Activated CD4-positive, alpha-beta T cell treated with anti-CD3 and anti-CD28 coated beads for 48 hours (primary cell): ENCODE measurements at places on chromosomes 16 and 17.

- no peak for DNase-seq
Measured at GRCh38 chr17:35135322-35135721, 6.8 kb downstream of the NLE1 start.

DNA sequence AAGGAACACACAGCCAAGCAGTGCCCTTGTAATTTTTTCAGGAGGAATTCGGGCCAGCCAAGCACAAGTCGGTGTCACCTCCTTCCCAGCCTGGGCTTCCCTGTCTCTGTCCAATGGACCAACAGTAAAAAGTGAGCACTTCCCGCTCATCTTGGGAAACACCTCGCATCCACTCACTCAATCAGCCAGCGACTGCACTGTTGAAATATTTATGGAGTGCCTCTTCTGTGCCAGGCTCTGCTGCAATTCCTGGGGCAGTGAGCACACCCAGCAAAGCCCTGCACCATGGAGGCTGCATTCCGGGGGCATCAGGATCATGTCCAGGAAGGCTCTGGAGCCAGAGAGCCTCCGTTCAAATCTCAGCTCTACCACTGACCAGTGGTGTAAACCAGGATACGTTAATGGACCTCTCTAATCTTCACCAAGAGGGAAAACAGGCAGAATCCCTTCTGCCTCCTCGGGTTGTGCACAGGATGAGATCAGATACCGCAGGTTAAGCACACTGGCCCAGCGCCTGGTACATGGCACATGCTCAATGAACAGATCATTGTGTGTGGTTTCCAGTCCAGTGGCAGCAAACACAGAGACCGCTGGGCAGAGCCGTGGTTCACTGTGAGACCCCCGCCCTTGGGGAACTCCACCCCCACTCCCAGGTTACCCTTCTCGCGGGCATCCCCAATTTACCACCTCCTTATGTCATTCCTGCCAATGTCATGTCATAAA is 194.3 kb downstream of the ZNF423 start:
- no peak for DNase-seq

DNA sequence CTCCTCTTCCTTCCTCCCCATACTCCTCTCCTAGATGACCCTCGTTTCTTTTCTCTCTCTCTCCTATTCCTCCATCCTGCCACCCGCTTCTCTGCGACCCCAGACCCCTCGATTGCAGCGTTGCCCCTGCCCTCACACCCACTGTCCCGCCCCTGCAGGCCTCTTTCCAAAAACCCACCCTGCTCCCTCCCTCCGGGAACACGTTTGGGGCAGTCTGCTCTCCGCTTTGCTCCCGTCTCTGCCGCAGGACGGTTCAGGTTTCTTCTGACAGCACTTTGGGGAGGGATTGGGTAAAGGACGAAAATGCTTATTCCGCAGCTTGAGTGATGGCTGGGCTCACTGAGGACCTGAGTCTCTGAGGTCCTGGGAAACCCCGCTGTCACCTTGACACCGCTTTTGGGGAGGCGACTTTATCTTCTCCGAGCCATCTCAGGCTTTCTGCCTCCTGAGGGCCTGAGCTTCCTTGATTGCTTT is 690 bp downstream of the NDE1 start:
- DNase-seq, result peak; percentile 59

DNA sequence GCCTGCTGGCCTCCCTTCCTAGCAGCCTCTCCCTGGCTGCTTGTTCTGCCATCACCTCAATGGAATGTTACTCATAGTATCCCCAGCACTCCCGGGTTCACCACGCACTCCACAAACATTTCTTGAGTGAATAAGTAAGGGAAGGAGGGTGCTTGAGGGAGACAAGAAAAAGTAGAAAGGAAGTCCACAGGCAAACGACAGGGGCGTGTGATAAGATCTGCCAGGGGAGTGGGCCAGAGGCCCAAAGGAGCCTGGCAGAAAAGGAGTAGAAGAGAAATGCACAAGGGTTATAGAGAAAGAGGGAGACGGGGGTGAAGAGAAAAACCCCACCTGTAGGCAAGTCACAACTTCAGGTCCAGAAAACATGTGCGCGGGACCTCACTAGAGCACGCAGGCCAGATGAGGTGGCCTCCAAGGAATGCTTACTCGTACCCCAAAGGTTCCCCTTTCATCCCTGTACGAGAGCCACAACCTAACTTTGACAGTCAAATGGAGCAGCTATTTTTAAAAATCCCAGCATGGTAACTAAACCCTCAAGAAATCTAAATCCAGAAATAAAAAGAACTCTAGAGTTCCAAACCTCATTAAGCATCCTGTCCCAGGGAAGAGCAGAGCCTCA is 6.6 kb downstream of the ZDHHC7 start:
- DNase-seq, result no peak

- DNase-seq, result no peak
Measured at GRCh38 chr17:65841089-65841488, 279.6 kb upstream of the AXIN2 start.

DNA sequence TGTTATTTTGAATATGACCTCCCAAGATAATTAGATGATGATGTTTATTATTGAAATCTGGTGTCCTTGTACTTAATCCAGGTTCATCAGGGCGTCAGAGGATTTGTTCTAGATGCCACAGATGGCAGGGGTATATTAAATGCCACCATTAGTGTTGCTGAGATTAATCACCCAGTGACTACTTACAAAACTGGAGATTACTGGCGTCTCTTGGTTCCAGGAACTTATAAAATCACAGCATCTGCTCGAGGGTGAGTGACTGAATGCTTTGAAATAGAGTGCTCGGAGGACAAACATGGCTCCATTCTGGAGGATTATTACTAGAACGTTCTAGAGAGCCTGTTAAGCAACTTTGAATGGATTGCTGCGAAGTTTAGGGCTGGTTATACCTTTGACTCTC is 33.5 kb upstream of the GOSR1 start:
- DNase-seq, result no peak

DNA sequence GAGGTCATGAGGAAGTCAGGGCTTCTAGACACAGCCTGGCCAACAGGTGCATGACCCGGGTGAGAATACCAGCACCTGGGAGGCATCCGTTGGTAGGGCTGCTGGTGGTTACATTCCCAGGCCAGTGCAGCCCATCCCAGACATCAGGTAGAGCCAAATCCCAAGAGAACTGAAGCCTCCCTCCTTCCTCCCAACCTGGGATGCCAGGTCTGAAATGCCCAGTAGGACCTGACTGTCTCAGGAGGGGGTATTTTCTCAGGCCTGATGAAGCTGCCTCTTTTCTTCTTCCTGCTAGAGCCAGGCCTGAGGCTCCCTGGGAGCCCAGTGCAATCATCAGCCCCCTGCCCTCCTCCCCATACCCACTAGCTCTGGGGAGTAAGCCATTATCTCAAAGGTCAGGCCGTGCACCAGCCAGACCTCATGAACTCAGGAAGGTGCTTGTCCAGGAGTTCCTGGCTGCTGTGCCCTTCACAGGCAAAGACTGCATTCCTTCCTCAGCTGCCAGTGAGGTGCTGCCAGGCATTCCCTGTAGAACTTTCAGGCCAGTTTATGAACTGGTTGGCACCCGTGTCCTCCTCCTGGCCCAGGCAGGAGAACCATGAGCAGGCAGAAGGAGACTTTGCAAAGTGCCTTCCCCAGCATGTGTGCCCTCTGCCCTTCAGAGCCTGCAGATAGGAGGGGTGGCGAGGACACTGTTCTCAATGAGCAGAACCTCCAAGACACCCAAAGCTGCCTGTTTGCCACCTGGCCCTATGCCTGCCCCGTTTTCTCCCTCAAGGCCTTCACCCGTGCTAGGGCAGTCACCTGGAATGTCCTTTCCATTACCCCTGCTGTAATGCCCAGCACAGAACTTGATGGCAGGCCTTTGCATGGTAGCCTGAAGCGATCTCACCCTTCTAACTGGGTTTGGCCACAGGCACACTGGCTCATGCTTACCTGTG is 7.6 kb downstream of the TBX2 start:
- DNase-seq, result no peak

- DNase-seq, result peak; percentile 49
Measured at GRCh38 chr17:80790021-80790765, 201.4 kb upstream of the CHMP6 start.

DNA sequence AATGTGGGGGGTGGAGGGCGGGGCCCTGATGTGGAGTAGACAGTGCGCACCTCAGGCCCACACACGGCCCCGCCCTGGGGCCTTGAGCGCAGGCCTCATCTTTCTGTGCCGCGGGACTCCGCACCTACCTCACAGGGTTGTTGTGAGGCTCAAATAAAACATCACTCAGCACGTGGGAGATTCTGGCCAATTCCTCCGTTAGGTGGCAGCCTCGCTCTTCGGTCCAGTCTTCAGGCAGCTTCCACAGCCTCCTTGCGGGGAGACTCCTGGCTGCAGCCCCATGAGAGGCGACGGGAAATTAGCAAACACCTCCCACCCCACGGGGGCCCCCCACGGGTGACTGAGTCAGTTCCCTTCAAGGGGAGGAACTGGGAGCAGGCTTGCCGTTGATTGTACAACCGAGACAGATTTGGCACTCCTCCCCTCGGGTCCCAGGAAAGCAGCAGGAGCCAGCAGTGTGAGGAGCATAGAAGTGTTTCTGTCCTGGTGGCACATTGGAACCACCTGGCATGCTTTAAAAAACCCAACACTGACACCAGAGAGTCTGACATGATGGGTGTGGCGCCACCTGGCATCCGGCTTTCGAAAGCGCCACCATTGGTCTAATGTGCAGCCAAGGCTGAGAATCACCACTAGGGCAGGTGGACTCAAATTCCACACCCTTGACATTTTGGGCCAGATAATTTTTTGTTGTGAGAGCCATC is 7.6 kb downstream of the MRM1 start:
- peak; percentile 30 for DNase-seq

- DNase-seq, result no peak
Measured at GRCh38 chr17:59356543-59357218, 25.2 kb downstream of the YPEL2 start.

GRCh38 chr16:5982979-5983378 is 885.4 kb upstream of the EEF2KMT start:
- no peak for DNase-seq

DNA sequence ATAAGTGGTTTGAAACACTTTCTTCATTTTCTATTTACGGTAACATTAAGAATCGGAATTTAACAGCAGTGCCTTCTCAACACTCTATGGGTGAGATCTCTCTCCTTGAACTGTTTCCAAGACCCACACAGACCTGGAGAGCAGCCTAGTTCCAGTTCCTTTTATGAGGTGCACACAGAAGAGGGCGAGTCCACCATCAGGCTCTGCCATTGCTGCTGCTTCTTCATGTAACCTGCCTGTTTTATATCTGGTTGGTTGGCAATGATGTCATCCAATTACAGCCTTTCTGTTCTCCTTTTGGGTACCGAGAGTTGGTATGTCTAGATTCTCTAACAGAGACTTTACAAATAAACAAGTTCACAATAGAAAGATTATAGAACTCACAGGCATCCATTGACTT is 225.7 kb downstream of the UTP18 start:
- no peak for DNase-seq

GRCh38 chr16:56199164-56199563 is 7.9 kb downstream of the GNAO1 start:
- peak; percentile 42 for DNase-seq

DNA sequence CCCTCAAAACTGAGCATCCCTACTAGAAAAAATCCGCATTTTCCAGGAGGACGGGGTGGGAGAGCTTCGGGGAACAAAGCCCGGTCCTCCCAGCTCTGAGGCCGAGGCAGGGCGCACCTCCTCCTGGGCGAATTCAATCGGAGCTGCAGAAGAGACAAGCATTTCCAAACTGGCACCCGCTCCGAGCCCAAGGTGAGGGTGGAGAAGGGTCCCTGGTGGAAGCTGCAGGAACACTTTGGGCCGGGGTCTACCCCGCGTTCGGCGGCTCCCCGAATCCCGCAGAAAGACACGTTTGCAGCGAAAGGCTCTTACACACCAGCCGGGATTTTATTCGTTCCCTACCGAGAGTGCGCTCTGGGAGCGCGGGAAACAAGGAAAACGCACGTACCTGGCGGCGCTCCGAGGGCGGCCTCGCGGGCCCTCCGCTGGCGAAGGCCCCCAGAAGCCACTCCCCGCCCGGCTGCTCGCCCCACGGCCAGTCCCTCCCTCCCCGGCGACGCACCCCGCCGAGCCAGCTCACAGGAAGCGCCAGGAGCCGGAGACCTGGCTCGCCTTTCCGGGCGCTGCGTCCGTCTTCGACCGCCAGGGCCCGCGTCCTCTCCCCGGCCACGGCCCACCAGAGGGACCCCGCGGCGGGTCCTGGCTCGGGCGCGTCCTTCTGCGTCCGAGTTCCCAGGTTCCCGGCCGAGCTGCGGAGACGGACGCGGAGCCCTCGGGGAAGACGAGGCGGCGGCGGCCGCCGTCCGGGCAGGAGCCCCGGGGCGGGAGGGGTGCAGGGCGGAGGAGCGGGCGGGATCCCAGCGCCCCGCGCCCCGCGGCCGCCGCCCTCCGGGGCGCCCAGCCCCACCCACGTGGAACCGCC is 49.8 kb upstream of the BAHCC1 start:
- DNase-seq, result peak; percentile 73

GRCh38 chr16:55391760-55392375 is 67.9 kb downstream of the IRX6 start:
- DNase-seq, result no peak

- peak; percentile 67 for DNase-seq
Measured at GRCh38 chr17:42422412-42422957, 571 bp downstream of the CAVIN1 start.

- no peak for DNase-seq
Measured at GRCh38 chr16:10576390-10577304, 3.8 kb downstream of the EMP2 start.

- no peak for DNase-seq
Measured at GRCh38 chr17:27571563-27572352, 59.2 kb upstream of the LGALS9 start.

DNA sequence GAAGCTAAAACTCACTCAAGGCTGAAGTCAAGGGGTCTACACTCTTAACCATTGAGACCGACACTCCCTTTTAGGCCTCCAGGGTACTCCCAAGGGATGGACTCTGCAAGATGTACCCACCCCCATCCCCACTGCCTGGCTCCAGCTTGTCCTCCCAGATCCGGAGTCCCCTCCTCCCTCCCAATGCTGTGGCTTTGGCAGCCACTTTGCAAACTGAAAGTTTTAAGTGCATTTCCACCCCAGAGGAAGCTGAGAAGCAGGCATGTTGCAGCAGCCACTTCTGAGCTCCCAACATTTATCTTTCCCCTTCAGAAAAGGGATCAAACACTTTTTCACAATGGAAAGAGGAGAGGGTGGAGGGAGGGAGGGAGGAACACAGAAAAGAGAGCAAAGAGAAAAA is 115.2 kb downstream of the COPRS start:
- no peak for DNase-seq

GRCh38 chr17:27315322-27315721 is 21.4 kb downstream of the WSB1 start:
- DNase-seq, result no peak

GRCh38 chr17:35559495-35560210 is 966 bp downstream of the SLFN14 start:
- DNase-seq, result no peak

DNA sequence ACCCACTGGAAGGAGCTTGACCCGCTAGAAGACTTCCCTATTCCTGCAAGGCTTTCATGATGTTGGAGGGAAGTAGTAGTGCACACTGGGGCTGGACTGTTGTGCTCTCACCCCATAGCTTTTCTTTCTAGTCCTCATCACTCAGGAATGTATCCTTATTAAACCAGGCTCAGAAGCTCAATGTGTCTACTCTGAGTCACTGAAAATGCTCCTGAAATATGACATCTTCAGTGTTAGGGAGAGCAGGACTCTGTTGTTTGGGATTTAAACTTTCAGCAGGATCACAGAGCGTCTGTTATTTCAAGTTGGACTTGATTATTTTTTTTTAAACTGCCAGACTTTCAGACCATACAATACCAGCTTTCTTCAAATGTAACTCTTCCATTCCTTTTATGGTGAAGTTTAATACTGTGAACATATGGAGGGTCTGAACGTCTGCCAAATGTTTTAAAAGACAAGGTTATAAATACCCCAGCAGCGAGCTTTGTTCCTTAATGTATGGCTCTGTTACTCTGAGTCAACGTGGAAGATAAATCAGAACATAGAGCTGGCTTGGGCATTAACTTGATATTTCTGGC is 257.5 kb downstream of the CDH11 start:
- no peak for DNase-seq
